ENCODE measurements at places on chromosomes 5 and 9.
A peak's percentile ranks its signal among the peaks of the same experiment; 100 is the strongest.

DNA sequence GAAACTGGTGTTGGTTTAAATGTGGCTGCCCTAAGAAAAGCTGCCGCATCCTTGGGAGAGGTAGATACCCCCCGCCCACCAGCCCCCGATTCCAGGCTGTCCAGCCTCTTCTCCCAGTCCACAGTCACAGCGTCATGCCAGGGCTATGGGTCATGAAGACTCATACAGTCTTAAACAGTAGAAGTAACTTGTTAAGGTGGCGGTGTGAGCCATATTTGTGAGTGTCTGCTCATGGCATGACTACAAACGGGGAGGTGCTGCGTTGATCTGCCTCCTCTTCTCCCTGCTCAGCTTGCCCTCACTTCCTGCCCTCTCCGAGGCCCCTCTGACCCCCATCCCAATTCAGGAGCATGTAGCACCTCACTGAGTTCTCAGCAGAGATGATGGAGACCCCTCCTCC is 20.8 kb downstream of the FGD3 start:
- ATAC-seq, result no peak

- ATAC-seq, result no peak
These were observed 22.5 kb downstream of the MUSK start for GRCh38 chr9:110691002-110691549.

GRCh38 chr5:6469836-6470235 is 21.2 kb downstream of the UBE2QL1 start:
- no peak for ATAC-seq

GRCh38 chr9:136314944-136315343 is 11.1 kb upstream of the CCDC187 start:
- no peak for ATAC-seq

- ATAC-seq, result no peak
These were observed 2.1 kb downstream of the C9orf153 start for GRCh38 chr9:86257391-86257790.

- ATAC-seq, result no peak
These were observed 41.6 kb downstream of the LPAR1 start for GRCh38 chr9:110996436-110997220.

- ATAC-seq, result no peak
These were observed 24.2 kb upstream of the SHISAL2B start for GRCh38 chr5:64666078-64666477.

- no peak for ATAC-seq
These were observed 1.1 kb downstream of the CTNND2 start for GRCh38 chr5:11903121-11903613.

GRCh38 chr9:86405926-86406325 is 51.7 kb upstream of the TUT7 start:
- ATAC-seq, result no peak

DNA sequence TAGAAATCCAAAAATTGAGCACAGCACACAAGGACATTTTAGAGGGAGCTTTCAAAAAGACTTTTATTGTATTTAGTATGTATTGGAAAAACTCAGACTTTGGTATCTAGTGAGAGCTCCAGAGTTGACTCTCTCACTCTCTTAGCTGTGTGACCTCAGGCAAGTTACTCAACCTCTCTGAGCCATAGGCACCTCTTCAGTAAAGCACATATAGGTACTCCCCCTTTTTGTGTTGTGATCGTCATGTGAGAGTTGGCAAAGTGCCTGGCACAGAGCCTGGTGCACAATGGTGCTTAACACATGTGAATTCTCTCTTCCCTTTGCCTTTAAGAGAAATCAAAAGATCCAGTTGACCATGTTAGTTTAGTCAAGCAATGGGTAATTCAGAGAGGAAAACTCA is 186.2 kb downstream of the TMEM38B start:
- no peak for ATAC-seq

- ATAC-seq, result no peak
These were observed 73.9 kb downstream of the GOLPH3 start for GRCh38 chr5:32100230-32100629.

- ATAC-seq, result no peak
These were observed 35.7 kb upstream of the MSX2 start for GRCh38 chr5:174688441-174689354.

DNA sequence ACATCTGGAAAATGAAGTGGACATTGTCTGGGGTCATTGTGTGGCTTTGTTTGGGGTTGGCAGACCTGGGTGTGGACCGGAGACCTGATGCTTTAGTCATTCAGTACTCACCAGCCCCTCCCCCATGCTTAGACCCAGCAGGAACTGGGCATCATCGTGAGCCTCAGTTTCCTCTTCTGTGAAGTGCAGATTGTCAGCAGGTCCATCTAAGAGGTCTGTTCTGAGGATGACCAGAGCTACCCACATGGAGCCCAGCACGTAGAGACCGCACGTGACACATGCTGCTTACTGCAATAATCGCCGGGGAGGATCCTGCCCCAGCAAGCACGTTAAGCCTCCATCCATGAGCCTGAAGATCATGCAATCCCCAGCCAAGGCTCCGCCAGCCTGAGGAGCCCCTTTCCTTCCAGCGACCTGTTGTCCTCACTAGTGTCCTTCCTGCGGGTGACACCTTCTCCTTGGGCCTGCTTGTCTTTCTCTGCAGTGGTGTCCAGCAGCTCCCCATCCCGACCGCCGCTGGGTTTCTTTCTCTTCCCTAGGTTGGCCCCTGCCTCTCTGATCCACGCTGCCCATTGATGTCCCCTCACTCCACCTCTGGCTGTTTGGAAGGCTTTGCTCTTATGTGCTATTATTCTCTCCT is 26.7 kb upstream of the IRX4 start:
- no peak for ATAC-seq

DNA sequence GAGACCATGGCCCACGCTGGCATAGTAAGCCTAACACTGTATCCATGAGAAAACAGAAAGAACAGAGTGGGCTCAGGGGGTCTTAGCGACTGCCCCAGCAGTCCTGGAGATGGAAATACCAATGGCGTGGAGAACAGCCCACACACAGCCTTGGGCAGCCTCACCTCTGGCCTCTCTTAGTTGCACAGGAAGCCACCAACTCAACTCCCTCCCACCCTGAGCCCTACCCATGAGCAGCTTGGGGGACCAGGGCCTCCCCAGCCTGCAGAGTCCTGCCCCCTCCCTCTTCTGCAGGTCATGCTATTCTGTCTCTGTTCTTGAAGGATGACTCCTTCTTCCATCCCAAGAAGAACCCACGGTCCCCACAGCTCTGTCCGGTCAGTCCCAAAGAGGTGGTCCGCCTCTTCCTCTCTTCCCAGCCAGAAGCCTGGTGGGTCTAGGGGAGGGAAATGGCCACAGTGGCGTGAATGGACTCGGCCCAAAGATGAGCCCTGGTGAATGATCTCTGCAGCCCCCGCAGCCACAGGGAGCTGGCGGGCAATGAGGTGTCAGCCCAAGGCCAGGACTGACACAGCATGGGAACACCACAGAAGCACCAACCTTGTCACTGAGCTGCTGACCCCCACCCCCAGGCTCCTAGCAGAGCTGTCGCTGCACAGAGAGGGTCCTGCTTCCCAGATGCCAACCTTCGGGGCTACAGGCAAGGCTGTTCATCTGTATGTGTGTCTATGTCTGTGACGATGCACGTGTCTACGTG is 131.2 kb downstream of the ROR2 start:
- ATAC-seq, result no peak

DNA sequence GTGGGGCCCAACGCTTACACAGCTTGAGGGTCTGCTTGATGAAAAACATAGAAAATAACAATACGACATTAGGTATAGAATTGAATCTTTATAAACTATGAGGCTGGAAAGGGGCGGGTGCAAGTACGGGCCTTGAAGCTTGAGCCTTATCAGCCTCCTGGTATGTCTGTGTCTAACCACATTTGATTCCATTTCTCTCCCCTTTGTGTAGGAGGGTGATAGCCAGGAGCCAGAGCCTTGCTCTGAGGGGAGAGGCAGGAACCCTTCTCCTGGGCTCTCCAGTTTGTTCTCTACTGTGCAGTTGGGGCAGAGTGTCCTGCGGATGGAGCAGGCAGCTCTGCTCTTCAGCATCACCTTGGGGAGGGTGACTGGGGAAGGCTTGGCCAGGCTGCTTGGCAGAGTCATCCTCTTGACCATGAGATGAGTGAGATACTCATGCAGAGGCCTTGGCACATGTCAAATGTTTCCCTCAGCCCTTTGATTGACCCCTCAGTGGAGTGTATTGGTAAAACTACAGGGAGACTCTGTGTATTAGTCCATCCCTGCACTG is 153.5 kb downstream of the SEMA6A start:
- ATAC-seq, result no peak

DNA sequence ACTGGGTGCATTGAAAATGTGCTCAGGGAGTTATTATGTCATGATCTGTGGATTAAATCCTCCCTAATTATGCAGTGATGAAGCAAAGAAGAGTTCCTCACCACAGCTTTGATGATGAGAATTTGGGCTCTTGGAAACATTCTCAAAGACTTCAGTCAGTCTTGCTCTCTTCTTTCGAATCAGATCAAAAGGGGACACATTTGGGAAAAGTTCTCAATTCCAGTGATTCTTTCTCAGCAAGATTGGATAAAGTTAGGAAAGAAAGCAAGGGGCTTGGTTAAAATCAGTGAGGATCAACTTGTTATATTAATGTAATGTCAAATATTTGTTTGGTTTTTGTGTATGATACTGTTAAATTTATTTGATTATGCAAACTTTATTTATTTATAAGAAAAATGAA is 411.3 kb upstream of the ACTBL2 start:
- ATAC-seq, result no peak

- peak; percentile 67 for ATAC-seq
These were observed at the start of gene GLRX for GRCh38 chr5:95822542-95823181. GLRX (minus strand) TSS chr5:95822726; CDS start chr5:95822662, 64 bp downstream.

DNA sequence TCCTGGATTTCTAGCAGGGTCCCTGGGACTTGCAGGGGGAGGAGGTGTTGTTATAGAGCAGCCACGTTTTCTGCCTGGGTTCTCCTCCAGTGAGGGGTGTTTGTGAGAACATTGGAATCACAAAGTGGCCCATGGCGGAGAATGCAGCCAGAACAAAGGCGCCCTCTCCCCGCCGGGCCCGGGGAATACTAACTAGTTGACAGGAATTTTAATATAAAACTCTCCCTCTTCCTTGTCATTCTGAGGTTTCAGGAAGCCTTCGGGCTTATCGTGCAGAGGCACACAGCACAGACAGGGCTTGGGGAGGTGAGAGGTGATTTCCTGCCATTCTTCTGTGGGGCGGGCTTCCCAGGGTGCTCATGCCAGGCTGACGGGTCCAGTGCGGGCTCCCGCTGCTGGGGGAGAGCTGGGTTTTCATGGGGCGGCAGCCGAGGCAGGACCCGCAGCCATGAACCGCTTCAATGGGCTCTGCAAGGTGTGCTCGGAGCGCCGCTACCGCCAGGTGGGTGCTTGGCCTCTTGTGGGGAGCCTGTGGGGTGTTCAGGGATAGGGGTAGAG is 37.7 kb downstream of the RGS3 start:
- no peak for ATAC-seq

GRCh38 chr5:159886296-159886695 is 30.0 kb upstream of the ADRA1B start:
- no peak for ATAC-seq

DNA sequence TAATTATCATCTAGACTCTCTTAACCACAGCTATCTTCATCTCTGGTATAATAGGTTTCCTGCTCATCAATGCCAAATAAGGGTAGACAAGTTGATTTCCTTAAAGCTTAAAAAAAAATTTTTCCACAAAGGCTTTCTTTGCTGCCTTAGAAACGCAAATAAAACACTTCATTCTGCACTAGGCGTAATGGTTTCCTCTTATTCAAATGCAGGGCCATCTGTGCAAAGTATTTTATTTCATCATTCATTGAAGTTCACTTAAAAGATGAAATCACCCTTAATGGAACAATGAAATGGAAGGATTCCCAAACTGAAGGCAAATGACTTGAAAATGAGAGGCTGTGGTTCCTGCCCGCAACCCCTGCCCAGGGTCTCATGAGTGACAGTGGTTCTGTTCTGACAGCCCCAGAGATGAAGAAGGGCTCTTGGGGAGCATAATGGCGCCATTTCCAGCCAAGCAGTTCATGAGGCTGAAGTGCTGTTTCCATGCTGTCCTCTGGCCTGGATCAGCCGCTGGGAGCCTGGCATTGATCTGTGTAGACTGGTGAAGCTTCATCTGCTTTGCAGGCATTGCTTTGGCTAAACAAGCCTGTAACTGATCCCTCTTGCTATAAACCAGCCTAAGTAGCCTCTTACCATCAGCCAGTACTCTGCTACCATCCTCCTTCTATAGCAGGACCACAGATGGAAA is 276.9 kb upstream of the WWC1 start:
- ATAC-seq, result no peak

DNA sequence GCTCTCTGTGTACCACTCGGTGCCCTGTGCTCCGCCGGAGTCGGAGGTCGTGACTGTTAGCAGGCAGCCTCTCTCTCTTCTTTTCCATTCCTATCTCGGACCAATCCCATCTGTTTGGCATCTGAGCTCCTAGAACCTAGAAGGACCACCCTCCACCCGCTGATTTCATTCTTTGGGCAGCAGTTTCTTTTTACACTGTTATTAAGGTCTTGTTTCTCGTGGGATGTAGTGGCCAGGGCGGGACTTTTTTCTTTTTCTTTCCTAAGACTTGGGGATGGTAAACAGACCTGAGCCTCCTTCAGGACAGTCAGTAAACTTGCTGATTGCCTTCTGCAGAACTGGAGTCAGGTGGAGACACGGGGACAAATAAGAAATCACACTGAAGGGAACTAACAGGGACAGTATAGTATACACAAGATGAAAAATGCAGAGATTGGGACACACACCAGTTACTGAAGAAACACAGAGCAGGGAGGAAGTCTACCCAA is 500 bp downstream of the URM1 start:
- ATAC-seq, result no peak

DNA sequence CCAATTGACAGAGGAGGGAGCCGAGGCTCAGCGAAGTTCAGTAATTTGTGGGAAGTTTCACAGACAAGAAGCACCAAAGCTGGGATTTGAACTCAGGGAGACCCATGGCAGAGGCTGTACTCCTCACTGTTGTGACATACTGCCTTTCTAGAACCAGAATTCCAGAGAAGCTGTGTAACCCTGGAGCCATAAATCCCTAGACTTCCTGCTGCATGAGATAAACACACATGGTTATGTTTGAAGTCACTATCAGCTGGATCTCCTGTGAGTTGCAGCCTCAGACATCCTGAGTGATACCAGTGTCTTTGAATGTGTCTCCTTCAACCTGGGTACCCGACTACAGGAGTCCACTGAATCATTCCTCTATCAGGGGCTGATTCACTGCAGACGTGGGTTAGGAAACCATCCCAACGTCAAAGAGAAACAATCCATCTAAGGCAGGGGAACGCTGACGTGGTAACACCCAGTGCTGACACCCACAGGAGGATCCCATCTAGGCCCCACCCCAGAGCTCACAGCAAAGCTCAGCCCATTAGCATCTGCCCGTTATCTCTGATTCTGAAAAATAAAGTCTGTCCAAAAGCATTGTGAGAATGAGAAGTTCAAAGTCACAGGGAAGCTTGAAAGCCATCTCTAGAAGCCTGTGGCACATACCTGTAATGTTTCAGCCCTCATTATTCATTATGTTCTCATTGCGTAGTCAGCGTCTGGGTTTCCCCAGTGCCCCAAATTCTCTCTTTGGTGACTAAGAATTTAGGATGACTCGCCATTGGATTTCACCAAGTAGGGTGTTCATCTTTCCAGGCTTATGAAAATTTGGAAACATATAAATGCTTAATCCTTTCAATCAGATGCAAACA is 36.3 kb upstream of the BASP1 start:
- no peak for ATAC-seq

GRCh38 chr5:146273109-146273508 is 65.5 kb upstream of the POU4F3 start:
- ATAC-seq, result no peak

- ATAC-seq, result no peak
These were observed 136.1 kb upstream of the ANKH start for GRCh38 chr5:15007646-15008045.
